ENCODE measurements at places on chromosomes 5 and 9.

GRCh38 chr9:129317179-129318011 is 139.3 kb upstream of the IER5L start:
- peak; percentile 34 for DNase-seq

DNA sequence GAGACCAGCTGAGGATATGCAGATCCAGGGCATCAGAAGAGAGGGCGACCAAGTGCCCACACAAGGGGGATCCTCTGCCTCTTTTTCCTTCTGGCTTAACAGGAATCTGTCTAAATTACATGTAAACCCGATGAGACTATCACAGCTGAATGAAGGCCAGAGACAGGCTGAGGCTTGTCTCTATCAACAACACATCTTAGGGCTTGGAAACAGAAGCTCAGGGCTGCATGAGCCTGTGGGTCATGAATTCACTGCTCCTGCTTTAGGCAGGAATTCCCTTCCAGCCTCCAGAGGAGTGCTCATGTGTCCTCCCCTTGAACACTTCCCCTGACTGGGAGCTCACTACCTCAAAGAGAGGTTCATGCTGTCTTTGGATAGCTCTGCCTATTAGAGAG is 106.1 kb upstream of the PHYKPL start:
- DNase-seq: no peak

GRCh38 chr9:14343261-14344031 is 29.5 kb upstream of the NFIB start:
- no peak for DNase-seq

DNA sequence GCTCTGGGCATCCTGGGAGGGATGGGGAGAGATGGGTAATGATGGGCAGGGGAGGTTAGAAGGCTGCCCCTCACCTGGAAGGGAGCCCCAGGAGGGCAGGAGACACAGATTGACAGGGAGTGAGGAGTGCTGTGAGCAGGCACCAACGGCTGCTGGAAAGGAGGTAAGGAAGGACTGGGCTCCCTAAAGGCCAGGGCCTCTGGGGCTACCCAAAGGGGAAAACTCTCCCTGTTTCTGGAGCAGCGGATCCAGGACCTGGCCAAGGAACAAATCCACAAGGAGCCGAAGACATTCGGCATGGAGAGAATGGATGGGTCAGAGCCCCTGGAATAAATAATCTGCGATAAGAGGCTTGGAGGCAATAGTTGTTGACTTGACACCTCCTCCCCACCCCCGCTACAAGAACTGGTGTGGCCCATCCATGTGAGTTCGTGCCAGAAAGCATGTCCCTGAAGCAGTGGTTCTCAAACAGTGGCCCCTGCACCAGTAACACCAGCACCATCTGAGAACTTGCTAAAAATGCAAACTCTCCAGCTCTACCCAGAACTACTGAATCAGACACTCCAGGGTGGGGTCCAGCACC is 208.3 kb downstream of the GABBR2 start:
- no peak for DNase-seq

GRCh38 chr5:115170134-115170928 is 623 bp upstream of the TRIM36 start:
- DNase-seq: peak; percentile 13

GRCh38 chr5:57186194-57186593 is 12.3 kb downstream of the GPBP1 start:
- DNase-seq: no peak

GRCh38 chr5:110361471-110361870 is 365.0 kb downstream of the TMEM232 start:
- peak; percentile 46 for DNase-seq

DNA sequence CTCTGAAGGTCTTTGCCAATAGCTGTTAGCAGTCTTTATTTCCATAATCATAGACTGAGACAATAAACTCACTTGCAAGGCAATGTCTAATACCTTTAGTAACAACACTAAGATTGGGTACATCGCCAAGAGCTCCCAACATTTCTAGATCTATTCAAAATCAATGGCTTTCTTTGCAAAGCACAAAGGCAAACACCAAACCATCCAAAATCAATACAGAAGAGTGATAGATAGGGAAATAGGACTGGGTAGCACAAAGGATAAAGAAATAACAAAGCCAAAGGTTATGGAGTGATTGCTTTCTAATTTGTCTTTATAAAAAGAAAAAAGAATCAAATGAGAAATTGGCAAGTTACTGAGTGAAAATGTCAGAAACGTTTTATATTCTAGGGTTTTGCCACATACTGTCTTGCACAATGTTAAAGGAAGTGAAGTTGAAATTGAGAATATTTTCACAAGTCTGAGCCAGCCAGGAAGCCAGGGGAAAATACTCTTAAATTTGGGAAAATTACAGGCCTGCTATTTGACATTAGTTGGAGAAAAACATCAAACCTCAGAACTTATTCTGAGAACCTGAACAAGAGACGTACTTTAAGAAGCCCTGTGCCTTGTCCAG is 53.3 kb upstream of the LHFPL2 start:
- DNase-seq: no peak

GRCh38 chr5:79229357-79230174 is 6.4 kb upstream of the JMY start:
- DNase-seq: peak; percentile 21

DNA sequence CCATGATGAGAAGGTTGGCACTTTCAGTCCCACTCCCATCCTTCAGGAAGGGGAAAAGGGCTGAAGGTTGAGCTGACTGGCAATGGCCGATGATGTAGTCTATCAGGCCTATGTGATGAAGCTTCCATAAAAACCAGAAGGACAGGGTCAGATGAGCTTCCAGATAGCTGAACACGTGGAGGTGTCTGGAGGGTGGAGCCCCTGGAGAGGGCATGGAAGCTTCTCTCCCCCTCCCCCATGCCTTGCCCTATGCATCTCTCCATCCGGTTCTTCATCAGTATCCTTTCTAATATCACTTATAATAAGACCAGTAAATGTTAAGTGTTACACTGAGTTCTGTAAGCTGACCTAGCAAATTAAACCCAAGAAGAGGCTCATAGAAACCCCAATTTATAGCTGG is 32.6 kb upstream of the SMU1 start:
- DNase-seq: no peak

DNA sequence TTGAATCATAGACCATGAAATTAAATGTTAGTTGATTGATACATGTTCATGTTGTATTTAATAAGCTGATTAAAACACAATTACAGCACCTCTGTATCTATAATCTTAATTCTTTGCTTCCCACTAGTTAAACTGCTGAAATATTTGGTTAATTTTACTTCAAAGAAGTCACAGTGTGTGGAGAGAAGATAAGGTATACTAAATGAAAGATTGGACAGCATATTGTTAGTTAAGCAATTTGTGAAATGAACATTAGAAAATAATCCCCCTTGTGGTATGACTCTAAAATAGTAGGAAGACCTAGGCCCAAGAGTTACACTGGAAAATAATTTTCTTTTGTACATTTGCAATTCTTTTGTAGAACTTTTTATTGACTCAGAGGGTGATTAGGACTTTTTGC is 30.3 kb downstream of the MAN2A1 start:
- DNase-seq: peak; percentile 44

- no peak for DNase-seq
Observed at GRCh38 chr5:124962111-124962510, 215.7 kb upstream of the ZNF608 start.

GRCh38 chr9:106707738-106708474 is 155.1 kb upstream of the ZNF462 start:
- no peak for DNase-seq

DNA sequence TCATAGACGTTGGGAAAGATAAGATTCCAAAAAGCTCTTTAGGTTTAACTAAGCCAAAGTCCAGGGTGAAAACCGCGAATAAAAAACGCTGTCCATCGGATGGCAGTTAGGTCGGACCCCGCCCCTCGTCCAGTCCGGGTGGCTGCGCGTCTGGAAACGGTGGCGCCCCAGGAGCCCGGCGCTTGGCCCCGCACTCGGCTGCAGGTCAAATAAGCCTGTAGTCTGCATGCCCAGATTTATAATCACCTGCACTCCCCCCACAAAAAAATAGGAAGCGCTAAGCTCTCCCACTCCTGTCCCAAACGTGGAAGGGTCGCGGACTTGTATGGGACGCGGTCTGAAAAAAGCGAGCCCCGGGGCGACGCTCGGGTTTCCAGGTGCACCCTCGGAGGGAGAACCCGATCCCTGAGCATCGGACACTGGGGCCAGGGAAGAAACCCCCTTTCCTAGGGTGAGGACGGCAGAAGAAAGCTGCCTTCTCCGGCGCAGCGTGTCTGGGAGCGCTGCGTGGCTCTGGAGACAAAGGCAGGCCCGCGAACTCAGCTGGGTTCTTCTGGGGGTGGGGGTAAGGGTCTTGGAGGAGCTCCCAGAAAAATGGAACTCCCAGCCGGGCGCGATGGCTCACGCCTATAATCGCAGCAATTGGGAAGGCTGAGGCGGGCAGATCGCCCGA is 923 bp upstream of the ZBTB5 start:
- DNase-seq: no peak

DNA sequence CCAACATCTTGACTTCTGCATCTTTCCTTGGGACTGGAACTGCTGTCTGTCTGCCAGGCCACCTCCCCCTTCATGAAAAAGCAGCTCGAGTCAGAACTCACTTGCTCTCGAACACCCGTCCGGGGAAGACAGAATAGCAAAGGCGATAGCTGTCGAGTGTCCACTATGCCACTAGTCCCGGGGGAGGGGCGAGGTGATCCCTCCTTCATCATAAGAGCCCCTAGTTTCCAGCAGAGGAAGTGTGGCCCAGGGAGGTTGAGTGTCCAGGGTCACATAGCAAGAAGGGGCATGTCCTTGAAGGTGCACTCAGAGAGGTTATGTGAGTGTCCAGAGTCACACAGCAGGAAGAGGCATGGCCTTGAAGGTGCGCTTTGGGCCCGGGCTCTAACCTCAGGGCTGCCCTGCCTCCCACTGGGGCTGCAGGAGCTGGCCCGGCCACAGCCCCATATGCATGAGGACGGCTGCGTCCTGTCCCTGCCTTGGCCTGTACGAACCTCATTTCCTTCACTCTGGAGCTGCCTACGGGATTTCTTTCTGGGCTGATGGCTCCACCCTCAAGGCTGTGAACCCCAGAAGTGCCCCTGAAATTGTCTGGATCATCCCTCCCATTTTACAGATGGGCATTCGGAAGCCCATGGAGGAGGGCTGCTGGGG is 6.7 kb downstream of the DBH start:
- no peak for DNase-seq
